Tibial nerve (tissue), 4 donors: ENCODE measurements at places on chromosomes 1 and 21. TPM values are rescaled to one million over a fixed set of nuclear protein-coding genes. Genes with fewer than 3 reads are reported as not detected.

FAM78B gene
- total RNA-seq: 2.0 TPM

PAX7 gene
- not detected for total RNA-seq

AMIGO1 gene
- 10.3 TPM for total RNA-seq

LIPI gene
- not detected for total RNA-seq

MAP10 gene
- total RNA-seq: 3.3 TPM

CADM3 gene
- total RNA-seq: 88.1 TPM

GBP1 gene
- 26.4 TPM for total RNA-seq

DNA sequence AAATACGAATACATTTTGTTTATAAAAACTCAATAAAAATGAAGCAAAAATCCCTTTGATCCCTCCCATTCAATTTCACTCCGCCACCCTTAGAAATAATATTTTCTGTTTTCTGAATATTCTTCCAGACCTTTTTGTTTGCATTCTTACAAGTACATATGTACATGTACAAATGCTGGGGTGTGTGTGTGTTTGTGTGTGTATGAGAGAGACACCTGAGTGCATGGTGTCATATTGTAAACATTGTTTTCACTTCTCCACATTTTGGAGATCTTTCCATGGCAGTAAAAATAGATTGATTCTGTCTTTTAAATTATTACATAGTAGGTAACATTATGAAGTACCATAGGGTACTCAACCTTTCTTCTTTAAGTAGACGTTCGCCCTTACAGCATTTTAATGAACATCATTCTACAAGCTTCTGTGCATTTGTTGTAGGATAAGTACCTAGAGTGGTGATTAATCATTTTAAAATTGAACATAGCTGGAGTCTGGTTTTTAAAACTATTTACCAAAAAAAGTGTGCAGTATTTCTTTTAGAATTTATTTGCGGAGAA is 1.3 kb upstream of the MPC2 start:
- DNase-seq: no peak

DNA sequence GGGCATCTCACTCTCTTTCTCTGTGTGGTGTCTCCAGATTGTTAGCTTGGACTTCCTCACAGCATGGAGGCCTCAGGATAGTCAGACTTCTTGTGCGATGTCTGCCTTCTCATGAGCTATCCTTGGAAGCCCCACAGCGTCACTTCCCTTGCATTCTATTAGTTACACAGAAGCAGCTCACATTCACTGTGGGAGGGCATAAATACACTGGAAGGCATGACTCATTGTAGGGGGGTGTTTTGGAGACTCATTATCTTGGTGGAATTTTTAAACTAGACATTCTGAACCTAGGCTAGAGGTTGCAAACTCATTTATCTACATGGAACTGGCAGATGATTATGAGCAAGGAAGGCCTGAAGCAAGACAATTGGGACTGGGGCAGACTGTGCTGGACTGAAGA is 21.4 kb upstream of the FASLG start:
- DNase-seq: no peak

DNA sequence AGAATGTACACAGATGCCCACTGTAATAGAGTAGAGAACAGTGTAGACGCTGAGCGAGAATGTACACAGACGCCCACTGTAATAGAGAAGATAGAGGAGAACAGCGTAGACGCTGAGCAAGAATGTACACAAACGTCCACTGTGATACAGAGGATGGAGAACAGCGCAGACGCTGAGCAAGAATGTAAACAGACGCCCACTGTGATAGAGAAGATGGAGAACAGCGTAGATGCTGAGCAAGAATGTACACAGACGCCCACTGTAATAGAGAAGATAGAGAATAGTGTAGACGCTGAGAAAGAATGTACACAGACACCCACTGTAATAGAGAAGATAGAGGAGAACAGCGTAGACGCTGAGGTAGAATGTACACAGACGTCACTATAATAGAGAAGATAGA is 306.9 kb downstream of the SMYD3 start:
- DNase-seq: no peak

DNA sequence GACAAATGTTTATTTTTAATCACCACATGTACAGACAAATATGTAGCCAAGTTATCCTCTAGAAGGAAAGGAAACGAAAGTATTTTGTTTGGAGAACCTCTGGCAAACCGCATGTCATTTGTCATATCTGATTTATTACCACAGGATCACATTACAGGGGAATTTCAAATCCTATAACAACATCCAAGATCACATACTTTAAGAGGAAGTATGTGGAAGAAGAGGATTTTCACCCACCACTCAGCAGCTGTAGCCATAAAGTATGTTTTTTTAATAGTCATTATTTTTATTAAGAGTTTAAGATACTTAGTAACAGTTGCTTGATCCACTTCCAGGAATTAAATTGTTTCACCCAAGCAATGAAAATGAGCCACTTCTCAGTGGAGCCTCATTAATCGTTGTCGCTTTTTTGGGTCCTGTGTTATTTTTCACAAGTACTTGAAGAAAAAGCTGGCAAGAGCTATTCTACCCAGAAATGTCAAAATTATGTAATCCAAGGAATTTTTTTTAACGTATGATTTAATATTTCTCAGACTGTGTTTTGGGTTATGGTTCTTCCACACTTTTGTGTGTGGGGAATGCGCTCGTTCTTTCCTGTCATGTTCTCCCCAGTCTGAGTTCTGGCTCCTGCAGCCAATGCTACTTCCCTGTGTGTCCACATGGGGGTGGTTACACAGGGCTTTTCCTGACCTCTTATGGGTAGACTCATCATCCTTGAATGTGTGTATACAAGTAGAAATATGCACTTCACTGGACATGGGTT is 6.9 kb downstream of the SERTAD4 start:
- no peak for DNase-seq

DNA sequence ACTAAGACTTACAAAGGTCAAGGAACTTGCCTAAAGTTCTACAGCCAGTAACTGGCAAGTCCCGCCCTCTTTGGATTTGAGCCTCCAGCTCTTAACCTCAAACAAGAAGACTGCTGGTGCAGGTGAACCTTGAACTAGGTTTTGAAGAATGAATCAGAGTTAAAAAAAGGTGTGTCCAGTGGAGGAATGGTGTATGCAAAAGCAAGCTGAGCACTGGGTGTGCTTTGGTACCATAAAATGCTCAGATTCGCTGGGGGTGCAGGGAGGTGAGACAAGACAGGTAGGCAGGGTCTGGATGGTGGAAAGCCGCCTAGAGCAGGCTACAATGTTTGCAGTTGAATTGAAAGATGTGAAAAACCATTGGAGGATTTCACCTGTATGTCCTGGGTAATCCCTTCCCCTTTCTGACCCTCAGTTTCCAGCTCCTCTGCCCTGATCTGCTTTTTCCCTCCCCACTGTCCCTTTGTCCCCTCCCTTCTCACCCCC is 39.8 kb downstream of the FOXD2 start:
- no peak for DNase-seq

DNA sequence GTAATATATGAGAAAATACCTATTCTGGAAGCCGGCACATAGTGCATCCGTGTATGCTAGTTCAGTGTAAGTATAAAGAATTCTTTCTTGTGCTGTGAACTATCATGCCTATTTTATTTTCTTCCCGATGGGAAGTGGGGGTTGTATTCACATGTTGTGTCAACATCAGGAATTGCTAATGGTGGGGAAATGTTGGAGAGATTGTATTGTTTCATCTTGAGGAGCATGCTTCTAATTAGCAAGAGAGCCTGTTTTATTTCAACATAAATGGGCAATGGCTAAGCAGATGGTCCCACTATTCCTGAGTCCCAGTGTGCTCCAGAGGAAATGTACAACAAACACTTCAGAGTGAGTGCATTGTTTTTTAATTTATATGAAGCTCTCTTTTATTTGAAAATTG is 485.2 kb downstream of the PLPP3 start:
- DNase-seq: no peak

- DNase-seq: peak; percentile 15
Measured at GRCh38 chr1:116910379-116911187, 867 bp downstream of the PTGFRN start.

GRCh38 chr1:237229333-237229732 is 187.3 kb downstream of the RYR2 start:
- DNase-seq: no peak

DNA sequence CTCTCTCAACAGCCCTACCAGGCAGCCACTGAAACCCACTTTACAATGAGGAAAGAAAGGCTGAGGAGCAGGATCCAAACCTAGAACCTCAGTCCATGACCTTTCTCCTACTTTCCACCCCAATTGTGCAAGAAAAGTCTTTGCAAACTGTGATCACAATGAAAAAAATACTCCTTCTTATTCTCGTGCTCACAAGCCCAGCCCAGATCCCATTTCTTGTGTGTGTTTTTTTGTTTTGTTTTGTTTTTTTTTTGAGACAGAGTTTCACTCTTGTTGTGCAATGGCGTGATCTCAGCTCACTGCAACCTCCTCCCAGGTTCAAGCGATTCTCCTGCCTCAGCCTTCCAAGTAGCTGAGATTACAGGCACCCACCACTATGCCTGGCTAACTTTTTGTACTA is 97.7 kb downstream of the CRYAA start:
- DNase-seq: no peak

GRCh38 chr1:244074559-244075171 is 23.6 kb downstream of the ZBTB18 start:
- DNase-seq: no peak

- DNase-seq: no peak
Measured at GRCh38 chr1:228046421-228047182, 35.9 kb upstream of the ARF1 start.

GRCh38 chr21:18387994-18388393 is 15.6 kb downstream of the TMPRSS15 start:
- no peak for DNase-seq

DNA sequence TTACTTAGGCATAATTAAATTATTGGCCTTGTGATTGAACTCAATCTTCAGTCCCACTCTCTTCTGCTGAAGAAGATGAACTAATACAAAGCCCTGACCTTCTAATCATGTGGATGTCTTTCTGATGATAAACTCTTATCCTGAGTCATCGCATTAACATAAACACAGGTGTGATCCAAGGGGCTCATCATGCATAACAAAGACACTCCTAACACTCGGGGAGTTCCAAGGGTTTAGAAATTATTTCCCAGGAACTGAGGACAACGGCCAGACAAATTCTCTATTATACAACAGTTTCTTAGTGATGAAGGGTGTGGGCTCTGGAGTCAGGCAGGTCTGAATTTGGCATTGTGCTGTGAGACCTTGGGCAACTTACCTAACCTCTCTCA is 18.0 kb downstream of the DUSP10 start:
- DNase-seq: no peak

DNA sequence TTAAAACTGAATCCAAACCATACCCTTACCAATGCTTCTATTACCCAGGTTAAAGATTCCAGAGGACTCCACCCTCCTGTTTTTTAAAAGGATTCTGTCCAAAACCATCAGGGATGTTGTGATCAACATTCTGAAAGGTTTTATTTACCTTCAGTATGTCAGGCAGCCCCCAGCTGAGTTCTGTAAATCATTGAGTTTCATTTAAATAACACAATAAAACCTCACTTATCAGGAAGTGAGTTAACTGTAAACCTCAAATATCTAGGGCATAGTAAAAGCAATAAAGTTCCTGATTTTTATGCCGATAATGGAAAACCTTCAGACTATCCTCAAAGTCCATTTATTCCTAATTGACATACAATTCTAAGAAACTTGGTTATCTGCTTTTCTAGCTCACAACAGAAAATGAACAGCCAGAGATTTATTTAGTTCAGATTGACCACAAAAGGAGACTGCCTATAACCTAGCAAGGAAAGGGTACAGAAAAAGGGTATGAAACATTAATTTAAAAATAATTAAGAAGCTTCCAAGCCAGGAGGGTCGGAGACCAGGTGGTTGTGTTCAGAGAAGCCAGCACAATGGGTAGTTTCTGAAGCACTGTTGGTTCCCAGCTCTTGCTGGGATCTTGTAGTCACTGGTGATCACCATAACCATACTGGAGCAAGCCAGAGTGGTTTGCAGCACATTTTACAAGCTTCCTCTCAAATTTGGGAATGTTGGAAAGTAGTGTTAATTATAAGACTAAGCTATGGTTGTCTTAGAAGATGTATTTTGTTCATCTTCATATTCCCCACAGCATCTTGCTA is 336.4 kb upstream of the FMN2 start:
- DNase-seq: no peak

GRCh38 chr1:16139473-16139962 is 16.4 kb downstream of the EPHA2 start:
- no peak for DNase-seq

DNA sequence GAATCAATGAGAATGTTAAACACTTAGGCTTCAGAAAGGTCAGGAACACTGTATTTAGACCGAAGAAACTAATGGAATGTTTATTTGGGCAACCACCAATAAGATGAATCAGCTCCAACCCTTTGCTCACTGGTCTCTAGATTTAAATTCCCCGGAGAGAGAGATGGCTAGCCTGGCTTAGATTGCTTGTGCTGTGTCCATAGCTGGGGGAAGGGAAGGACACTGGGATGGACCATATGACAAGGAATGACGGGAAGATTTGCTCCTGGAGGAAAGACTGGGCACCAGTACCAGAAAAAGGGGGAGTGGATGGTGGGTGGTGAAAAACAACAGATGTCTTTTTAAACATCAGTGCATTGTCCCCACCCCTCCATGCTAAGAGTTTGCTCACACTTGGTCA is 426.6 kb downstream of the DUSP10 start:
- DNase-seq: no peak

DNA sequence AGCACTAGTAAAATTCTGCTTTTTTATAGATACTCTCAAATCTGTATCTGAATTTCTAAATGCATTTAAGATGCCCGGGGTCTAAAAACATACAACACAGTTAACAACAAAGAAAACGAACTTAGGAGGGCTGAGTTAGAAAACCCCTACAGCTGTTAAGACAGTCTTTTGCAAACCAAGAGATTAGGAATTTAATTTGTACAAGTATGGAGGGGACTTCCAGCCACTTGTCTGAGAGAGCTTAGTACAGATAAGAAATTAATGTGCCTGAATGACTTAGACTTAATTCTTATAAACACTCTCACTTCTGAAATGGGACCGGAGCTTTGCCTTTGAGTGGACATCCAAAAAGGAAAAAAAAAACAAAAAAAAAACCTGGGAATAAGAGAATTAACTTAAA is 61.6 kb downstream of the SMYD3 start:
- no peak for DNase-seq

DNA sequence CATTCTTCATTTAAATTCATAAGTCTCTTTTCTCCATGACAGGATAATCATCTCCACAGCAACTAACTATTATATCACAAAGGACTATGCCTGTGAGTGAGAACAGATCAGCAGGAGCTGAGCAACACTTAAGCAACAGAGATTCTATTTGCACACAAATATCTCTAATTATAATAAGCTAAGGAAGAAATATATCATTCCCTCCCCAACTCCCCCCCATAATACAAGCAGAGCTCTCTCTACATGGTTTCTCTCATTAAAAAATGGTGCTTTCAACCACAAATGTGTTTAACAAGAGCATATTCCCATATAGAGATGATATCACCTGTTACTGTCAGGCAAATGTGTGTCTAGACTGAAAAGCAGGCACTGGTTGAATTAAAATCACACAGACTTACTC is 34.5 kb upstream of the NIBAN1 start:
- DNase-seq: no peak

DNA sequence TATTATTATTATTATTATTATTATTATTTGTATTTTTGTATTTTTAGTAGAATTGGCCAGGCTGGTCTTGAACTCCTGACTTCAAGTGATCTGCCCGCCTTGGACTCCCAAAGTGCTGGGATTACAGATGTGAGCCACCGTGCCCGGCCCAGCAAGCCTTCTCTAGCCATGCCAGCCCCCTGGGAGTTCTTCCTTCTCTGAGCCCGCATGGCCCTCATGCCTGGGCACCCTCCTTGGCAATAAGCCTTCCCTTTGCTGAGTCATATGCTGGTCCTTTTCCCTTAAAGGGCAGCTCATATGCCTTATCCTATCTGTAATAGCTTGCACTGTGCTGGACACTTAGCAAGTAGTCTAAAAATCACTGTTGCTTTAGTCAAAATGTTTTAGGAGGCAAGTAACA is 8.5 kb upstream of the NBL1 start:
- DNase-seq: no peak
